ENCODE measurements at places on chromosomes 7 and 10. TPM values are rescaled to one million over a fixed set of nuclear protein-coding genes. Genes with fewer than 3 reads are reported as not detected.

The CPXM2 gene
- polyA plus RNA-seq: not detected

The GCK gene
- 0.29 TPM for polyA plus RNA-seq

The SAP25 gene
- not detected for polyA plus RNA-seq

The C10orf105 gene
- polyA plus RNA-seq: not detected

The CPA5 gene
- not detected for polyA plus RNA-seq

The SPDYE8 gene
- not detected for polyA plus RNA-seq

The CTAGE15 gene
- polyA plus RNA-seq: not detected

The CDK14 gene
- 34.7 TPM for polyA plus RNA-seq

The BAMBI gene
- not detected for polyA plus RNA-seq

The PTF1A gene
- not detected for polyA plus RNA-seq

The KIF11 gene
- 0.96 TPM for polyA plus RNA-seq
